ENCODE measurements at places on chromosomes 2 and 18.

GRCh38 chr2:160790738-160791137 is 297.1 kb upstream of the RBMS1 start:
- no peak for DNase-seq

DNA sequence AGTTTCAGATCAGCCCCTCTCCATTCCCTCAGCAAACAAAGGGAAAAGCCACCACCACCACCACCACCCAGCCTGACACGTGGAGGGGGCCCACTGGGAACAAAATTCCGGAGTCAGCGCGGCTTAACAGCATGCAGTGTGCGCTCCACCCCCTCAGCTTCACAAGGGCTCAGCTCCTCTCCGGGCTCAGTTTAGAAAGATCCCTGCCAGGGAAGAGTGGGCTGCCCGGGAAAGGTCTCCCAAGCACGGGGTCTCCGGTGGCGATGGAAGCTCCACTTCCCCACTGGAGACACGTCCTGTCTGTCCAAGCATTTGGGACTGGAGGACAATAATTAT is 55.7 kb downstream of the SNORC start:
- DNase-seq = no peak

- peak; percentile 0 for DNase-seq
Observed at GRCh38 chr2:17752892-17753802, 463 bp downstream of the SMC6 start.

- DNase-seq = no peak
Observed at GRCh38 chr2:207807516-207807915, 37.8 kb upstream of the FZD5 start.

GRCh38 chr2:174334781-174335251 is at the start of gene SP9:
SP9 (plus strand) TSS chr2:174334954; CDS start chr2:174335093, 139 bp downstream.
- no peak for DNase-seq

GRCh38 chr18:13303756-13304364 is 85.3 kb downstream of the LDLRAD4 start:
- no peak for DNase-seq

- no peak for DNase-seq
Observed at GRCh38 chr18:23307567-23308295, 145.4 kb upstream of the RIOK3 start.

GRCh38 chr2:68736086-68736485 is 1.5 kb downstream of the ARHGAP25 start:
- no peak for DNase-seq

- DNase-seq = no peak
Observed at GRCh38 chr2:195461010-195461409, 196.0 kb upstream of the SLC39A10 start.

Data from stimulated activated CD8-positive, alpha-beta memory T cell treated with anti-CD3 and anti-CD28 coated beads, Interleukin-15, amount 100 ng/mL, for 4 hours (primary cell).